Lung (tissue), 17 donors: ENCODE measurements at places on chromosomes 5 and 9.

DNA sequence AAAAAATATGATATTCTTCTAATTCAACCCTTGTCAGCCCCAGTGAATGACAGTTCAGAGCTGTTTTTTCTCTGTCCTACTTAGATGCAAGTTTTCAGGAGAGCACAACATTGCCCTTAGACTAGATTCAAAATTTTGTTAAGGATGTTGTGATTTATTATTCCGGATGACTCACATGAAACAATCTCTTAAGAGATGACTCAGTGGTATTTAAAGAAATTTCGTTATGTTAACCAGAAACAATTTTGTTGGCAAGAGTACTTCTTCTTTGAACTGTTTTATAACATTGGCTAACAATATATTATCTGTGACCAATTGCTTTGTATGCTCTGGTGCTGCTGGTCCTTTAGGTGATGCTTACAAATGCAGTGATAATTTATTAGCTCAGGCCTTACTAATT, 132.0 kb downstream of the IZUMO3 start:
- DNase-seq = no peak
- no peaks in the 10 kb centered on the region for H3K4me1 ChIP-seq
- H3K27ac ChIP-seq = no peak overlapping the region
- no peak overlapping the region for H3K4me3 ChIP-seq
- H3K27me3 ChIP-seq = no peaks in the 10 kb centered on the region

DNA sequence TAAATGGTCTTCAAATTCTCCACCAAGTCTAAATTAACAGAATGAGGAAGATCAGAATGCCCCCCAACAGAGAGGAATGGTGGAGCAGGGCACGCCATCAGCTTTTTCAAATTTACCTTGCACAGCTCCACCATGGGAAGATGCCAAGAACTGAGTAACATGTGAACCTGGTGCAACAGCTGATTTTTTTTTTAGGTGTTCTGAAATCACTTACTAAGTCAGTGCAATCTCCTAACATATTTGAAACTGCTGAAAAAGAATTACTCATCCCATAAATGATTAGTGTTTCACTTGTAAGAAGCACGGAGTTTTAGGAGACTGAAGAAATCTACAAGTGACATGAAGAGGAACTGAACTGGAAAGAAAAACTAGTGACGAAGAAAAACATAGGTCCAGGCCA, 5.1 kb downstream of the TMEM245 start:
- DNase-seq = no peak
- H3K27ac ChIP-seq = peak overlapping the region; percentile 85
- peaks cover 15% of the 10 kb centered on the region for H3K4me1 ChIP-seq

- no peak overlapping the region for H3K27ac ChIP-seq
- no peaks in the 10 kb centered on the region for H3K27me3 ChIP-seq
- H3K4me1 ChIP-seq = no peaks in the 10 kb centered on the region
- H3K36me3 ChIP-seq = peaks cover 2% of the 10 kb centered on the region
- DNase-seq = no peak
- H3K4me3 ChIP-seq = no peak overlapping the region
Measured at GRCh38 chr5:65999061-65999723, 72.8 kb downstream of the ERBIN start.

- H3K27ac ChIP-seq = no peak overlapping the region
- H3K4me3 ChIP-seq = no peak overlapping the region
- H3K36me3 ChIP-seq = peaks cover 2% of the 10 kb centered on the region
- no peaks in the 10 kb centered on the region for H3K4me1 ChIP-seq
- no peaks in the 10 kb centered on the region for H3K27me3 ChIP-seq
Measured at GRCh38 chr9:6686396-6686795, 40.9 kb upstream of the GLDC start.

DNA sequence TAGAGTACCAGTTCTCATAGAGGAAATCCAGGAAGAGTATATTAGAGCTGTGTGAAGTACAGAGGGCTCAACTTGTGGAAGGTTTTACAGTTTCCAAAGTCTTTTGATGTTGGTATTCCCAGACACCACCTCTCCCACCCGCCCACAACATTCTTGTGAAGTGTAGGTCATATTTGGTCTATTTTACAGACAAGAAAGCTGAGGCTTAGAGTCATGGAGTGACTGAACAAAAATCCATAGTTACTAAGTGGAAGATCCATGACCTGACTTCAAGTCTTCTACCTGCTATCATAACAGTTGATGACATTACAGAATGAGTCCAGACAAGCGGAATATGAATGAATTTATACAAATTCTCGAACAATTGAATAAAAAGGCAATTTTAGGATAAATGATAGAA, 187.1 kb upstream of the RPS23 start:
- H3K36me3 ChIP-seq = no peaks in the 10 kb centered on the region
- no peak for DNase-seq
- H3K4me1 ChIP-seq = no peaks in the 10 kb centered on the region
- no peaks in the 10 kb centered on the region for H3K27me3 ChIP-seq
- no peak overlapping the region for H3K27ac ChIP-seq

GRCh38 chr5:132748522-132749000, 1.3 kb downstream of the CCNI2 start:
- H3K4me3 ChIP-seq = no peak overlapping the region
- no peak for DNase-seq
- peaks cover 26% of the 10 kb centered on the region for H3K27me3 ChIP-seq
- no peaks in the 10 kb centered on the region for H3K36me3 ChIP-seq
- peaks cover 8% of the 10 kb centered on the region for H3K4me1 ChIP-seq

DNA sequence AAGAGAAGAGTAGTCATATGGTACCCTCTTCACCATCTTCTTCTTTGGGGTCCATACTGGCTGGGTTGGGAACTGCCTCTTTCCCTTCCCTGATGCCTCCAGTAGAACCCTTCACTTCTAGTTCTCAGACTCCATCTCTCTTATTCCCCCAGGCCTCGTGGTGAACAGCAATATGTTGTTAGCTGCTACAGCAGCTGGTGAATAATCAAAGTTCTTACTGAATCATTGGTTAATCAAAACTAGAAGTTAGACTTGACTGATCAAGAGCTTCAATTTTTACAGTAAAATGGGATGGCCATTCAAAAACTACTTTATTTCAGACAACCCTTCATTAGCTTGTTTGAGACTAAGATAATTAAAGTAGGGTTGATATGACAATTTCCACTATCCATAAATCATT, 190.9 kb upstream of the GNA14 start:
- H3K4me1 ChIP-seq = no peaks in the 10 kb centered on the region
- H3K4me3 ChIP-seq = no peak overlapping the region
- no peak for DNase-seq
- no peak overlapping the region for H3K27ac ChIP-seq
- H3K27me3 ChIP-seq = no peaks in the 10 kb centered on the region

GRCh38 chr5:143733665-143734455, 78.1 kb upstream of the HMHB1 start:
- no peak overlapping the region for H3K27ac ChIP-seq
- no peaks in the 10 kb centered on the region for H3K4me1 ChIP-seq
- H3K36me3 ChIP-seq = no peaks in the 10 kb centered on the region
- DNase-seq = no peak
- no peaks in the 10 kb centered on the region for H3K27me3 ChIP-seq
